Memory B cell (primary cell): ENCODE measurements at places on chromosomes 6 and 20.

GRCh38 chr6:145375502-145375901, 359.8 kb downstream of the EPM2A start:
- no peak for DNase-seq

- DNase-seq = no peak
These were observed 18.8 kb downstream of the TMEM170B start for GRCh38 chr6:11556309-11556708.

DNA sequence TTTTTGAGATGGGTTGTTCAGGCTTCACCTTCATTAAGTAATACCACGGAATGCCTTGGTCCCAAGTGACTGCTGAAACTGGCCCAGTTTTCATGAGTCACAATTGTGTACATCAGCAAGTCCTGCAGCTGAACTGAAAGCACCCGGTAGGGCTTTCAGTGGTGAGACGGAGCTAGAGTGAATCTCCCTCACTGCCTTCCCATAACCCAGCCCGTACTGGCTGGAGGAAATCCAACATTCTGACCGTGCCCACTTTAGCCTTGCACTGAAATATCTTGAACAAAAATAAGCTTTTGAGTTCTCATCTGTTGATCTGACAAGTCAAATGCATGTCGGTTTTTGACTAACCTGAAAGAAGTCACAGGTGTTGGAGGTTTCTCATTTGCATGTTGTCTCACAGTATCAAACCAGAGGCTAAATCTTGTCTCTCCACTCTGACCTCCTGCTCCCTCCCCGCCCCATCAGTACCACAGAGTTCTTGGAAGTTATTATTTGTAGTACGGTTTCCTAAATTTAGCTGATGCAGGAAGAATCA, 35.9 kb downstream of the DUSP22 start:
- DNase-seq = no peak

DNA sequence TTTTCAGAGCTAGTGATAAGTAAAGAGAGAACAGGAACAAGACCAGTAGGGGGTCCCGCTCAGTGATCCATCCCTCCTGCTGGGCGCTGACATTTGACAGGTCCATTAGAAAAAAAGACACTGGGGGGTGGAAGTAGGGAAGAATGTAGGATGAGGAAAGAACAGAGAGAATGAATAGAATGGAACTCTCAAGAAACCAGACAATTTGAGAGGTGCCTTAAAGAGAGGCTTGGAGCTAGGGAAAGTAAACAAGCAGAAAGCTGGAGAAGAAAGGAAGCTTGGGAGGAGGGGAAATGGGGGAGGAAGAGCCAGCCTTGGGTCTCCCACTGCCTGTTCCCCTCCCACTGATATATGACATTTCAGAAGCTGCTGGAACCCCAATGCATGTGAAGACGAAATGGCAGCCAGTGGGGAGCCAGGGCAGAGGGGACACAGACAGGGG, 8.4 kb downstream of the GABBR1 start:
- no peak for DNase-seq

GRCh38 chr6:130671577-130671976, 155.6 kb upstream of the SMLR1 start:
- no peak for DNase-seq

DNA sequence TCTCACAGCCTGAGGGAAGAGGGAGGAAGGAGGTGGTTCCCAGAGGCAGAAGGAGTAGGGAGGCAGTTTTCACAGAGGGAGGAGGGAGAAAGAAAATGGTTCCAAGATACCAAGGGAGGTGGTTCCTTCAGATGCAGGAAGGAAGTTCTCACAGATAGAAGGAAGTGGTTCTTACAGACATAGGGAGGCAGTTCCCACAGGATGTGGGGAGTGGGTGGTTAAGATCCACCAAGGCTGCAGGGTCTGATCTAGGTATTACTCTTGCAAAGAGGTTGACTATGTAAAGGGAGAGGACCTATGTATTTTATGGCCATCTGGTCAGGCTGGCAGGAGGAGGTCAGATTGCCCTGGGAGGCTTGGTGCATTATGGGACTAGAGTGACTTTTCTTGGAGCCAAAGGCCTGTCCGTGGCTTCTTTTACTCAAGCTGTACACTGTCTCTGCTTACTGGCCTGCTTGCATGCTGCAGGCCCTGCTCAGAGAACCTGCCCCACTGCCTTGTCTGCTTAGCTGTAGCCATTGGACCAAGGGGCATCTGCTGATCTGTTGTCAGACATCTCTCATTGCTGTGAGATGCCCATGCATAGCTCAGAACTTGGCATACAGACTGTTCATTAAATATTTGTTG, 283.7 kb downstream of the DHX35 start:
- DNase-seq = no peak

DNA sequence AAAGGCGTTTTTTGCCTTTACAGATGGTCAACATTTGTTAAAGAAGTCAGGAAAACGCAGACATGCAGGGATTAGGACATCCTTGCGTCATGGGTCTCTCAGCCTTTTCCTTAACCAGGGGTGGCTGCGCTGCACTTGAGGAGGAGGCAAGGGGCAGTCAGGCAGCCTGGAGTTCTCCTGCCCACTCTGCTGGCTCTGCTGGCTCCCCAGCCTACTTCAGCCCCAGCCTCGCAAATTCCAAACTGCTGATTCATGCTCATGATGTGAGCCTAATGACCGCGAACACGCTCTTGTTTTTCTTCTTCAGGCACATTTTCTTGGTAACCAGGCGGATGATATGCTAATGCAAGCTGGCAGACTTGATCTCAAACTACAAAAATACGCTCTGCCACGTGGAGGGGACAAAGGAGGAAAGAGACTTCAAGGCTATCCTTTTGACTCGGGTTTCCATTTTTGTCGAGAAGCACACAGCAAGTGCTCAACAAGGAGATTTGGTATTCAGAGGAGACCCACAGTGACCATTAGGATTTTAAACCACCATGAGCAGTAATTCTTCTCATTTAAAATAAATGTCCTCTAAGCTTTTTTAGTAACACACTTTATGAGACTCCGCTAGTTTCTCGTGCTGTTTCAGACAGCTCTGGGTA, 290.3 kb upstream of the STXBP5 start:
- no peak for DNase-seq

GRCh38 chr6:109349419-109349987, 32.8 kb downstream of the CD164 start:
- DNase-seq = no peak

GRCh38 chr20:18663932-18664331, 76.1 kb downstream of the DTD1 start:
- no peak for DNase-seq

DNA sequence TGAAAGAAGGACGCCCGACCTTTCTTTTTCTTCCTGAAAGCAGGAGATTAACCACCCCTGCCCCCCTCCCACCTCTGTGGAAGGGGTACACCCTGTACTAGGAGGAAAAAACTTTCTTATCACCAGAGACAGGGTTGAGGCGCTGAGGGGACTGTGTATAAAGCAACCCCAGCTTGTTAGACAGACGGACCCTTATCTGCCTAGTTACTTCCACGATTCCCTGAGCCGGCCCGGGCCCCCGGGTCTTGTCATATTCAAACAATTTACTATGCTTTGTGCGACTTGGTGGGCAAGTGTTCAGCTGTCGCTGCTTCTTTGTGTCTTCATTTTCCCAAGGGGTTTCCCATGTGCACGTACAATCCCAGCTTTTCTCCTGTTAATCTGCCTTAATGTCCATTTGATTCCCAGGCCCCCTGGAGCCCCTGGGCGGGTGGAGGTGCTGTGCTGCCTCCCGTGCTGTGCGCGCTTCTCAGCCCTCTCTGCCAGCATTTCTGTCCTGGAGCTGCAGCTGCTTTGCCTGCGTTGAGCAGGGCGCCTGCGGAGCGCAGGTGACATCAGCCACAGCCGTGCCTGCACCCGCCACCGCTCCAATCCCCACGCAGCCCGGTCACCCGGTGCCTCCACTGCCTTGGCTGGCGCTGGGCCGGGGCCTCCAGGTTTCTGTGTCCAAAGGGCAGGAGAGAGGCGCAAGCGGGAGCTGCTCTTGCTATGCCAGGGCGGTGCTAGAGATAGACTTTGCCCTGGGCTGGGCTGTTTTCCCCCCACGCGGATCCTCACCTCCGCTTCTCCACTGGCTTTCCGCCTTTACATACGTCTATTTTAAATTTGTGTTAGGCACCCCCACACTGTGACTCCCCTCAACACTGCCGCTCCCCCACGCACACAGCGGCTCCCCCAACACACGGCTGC, 96.2 kb downstream of the TTLL2 start:
- no peak for DNase-seq

GRCh38 chr20:19830211-19830785, 72.2 kb downstream of the RIN2 start:
- no peak for DNase-seq

DNA sequence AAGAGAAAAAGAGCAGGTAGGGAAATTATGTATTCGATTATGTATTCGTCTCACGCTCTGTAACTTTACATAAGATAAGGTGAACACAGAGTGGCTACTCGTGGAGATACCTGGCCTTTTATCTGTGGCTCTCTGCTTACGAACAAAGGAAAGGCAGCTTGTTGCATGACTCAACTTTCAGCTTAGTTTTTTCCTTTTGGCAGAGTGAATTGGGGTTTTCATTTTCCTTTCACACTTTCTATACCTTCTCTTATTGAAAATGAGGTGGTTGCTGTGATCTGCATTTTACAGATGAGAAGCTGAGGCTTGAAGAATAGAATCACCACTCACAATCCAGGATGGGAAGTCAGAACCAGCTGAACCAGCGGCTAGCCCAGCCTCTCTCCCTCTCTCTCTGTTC, 13.3 kb upstream of the KCNK15 start:
- no peak for DNase-seq

- DNase-seq = no peak
These were observed 26.4 kb upstream of the PAQR8 start for GRCh38 chr6:52335576-52335975.

DNA sequence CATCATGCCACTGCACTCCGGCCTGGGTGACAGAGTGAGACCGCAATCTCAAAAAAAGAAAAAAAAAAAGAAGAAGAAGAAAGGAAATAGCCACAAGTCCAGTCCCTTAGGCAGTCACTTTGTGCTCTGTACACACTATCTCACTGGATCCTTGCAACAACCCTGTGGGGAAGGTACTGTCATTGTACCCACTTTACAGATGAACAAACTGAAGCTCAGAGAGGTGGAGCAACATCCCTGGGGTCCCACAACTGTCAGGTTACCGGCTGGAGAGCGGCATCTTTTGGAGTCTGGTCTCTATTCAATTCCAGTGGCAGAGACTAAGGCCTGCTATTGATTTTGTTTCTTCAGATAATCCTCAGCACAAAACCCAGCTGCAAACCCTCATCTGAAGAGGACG, 12.2 kb downstream of the BPIFA2 start:
- no peak for DNase-seq

DNA sequence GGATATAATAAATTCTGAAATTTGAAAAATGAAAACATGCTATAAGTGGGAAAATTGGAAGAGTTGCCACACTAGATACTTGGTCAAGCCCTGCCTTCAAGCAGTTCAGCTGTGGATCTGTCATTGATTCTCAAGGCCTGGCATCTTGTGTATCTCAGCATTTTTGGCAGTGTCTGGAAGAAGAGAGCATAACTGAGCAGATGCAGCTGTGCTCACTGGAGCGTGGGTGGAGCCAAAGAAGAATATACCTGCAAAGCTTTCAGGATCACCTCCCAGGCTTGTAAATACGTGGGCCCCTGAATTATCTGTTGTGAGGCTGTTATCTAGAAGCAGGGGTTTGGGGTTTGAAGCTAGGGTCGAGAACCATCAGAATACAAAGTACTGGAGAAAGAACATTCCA, 31.3 kb upstream of the CHD6 start:
- no peak for DNase-seq

DNA sequence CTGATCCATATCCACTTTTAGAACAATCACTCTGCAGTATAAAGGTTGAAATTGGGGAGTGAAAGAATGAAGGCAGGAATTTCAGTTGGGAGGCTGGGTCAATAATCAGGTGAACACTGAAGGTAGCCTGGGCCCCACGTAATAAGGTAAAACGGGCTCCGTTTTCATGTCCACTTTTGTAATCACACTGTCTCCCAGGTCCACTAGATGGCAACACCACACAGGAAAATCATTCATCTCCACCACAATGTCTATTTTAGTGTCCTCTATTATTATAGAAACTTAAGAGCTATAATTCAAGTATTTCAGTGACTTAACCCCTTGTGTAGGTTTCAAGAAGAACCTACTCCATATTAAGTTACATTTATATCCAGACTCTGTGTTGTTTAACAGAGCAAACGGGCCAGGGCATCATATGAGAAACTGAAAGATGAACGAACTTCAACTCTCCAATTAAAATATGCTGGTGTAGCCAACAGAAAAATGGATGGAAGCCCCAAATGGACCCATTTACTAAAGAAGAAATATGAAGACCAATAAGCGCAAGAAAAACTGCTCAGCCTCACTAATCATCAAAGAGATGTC, 45.9 kb upstream of the MC3R start:
- DNase-seq = no peak

DNA sequence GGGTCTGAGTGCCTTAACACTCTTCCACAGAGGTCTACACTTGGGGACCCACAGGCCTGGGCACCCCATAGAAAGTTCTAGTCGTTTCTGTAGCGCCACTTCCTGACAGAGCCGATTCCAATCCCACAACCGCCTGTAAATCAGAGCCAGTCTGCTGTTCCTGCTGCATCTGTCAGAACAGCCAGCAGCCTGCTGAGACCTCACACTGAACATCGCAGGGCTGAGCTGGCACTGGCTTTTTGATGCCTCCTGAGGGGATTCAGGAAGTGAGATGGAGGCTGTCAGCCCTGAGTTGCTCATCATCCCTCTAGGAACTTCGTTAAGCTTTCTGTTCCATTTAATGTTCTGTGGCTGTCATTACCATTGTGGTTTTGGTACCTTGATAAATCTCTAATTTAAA, 48.9 kb downstream of the DCBLD1 start:
- no peak for DNase-seq

- DNase-seq = no peak
These were observed 31.0 kb upstream of the GSTA5 start for GRCh38 chr6:52871621-52872020.

- no peak for DNase-seq
These were observed 41.5 kb downstream of the BANF2 start for GRCh38 chr20:17741220-17741619.

GRCh38 chr20:6683021-6683977, 84.2 kb upstream of the BMP2 start:
- DNase-seq = no peak

- no peak for DNase-seq
These were observed 135.6 kb downstream of the TFAP2C start for GRCh38 chr20:56764671-56765070.

GRCh38 chr6:158634695-158635426, 9.7 kb downstream of the DYNLT1 start:
- no peak for DNase-seq
